T-cell (primary cell): ENCODE measurements at places on chromosomes 13 and 19.

- no peak for DNase-seq
These were observed 81.5 kb upstream of the SLC7A1 start for GRCh38 chr13:29676941-29677452.

- DNase-seq, result no peak
These were observed 34.4 kb downstream of the VSTM1 start for GRCh38 chr19:54029301-54029700.

GRCh38 chr13:113744197-113745000 lies 14.6 kb upstream of the TMEM255B start:
- DNase-seq, result no peak

GRCh38 chr13:91922969-91923592 lies 524.7 kb downstream of the GPC5 start:
- DNase-seq, result no peak

- no peak for DNase-seq
These were observed 1.1 kb downstream of the CYP2S1 start for GRCh38 chr19:41194157-41194552.

DNA sequence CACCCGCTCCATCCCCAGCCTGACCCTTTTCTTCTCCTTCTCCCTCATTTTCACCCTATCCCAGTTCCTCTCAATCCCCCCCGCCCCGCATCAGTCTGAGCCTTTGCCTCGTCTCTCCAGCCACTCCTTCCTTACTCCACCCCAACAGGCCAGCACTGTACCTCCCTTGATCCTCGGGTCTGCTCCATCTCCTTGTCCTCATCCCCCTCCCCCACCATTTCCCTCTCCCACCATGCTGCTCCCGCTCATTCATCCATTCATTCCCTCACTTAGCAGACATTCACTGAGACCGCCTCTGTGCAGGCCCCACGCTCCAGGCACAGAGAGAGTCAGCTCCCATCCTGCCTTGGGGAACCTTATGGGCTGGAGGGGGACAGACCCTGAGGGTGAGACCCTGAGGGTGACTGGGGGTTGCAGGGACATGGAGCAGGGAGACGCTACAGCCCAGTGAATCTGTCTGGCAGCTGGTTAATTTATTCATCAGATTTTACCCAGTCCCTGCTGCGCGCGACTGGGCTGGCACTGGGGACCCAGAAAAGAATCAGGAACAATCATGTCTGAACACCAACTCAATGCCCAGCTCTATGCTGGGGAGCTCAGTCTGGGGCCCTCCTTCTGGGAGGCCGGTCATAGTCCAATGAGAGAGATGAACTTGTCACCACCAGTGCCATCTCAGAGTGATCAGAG lies 881 bp downstream of the ARHGAP33 start:
- no peak for DNase-seq

GRCh38 chr19:32174386-32175113 lies 170.9 kb upstream of the ZNF507 start:
- DNase-seq, result no peak
